ENCODE measurements at places on chromosomes 4 and X.

- DNase-seq: no peak
Measured at GRCh38 chr4:6902318-6903042, 7.1 kb upstream of the TBC1D14 start.

DNA sequence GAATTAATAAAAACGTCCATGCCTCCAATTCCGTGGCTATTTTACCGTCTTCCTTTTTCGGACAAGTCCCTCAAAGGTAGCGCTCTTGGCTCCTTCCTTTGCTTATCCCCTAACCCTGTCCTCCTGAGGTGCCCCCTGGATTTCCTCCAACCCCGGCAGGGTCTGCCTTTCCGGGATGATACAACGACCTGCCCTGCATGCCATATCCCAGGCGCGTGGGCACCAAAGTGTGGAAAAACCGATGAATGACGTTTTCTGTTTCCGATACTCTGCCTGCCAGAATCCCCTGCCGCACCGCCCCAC lies 706 bp upstream of the CSTF2 start:
- no peak for DNase-seq

- no peak for DNase-seq
Measured at GRCh38 chr4:75655562-75655961, 17.6 kb downstream of the G3BP2 start.

DNA sequence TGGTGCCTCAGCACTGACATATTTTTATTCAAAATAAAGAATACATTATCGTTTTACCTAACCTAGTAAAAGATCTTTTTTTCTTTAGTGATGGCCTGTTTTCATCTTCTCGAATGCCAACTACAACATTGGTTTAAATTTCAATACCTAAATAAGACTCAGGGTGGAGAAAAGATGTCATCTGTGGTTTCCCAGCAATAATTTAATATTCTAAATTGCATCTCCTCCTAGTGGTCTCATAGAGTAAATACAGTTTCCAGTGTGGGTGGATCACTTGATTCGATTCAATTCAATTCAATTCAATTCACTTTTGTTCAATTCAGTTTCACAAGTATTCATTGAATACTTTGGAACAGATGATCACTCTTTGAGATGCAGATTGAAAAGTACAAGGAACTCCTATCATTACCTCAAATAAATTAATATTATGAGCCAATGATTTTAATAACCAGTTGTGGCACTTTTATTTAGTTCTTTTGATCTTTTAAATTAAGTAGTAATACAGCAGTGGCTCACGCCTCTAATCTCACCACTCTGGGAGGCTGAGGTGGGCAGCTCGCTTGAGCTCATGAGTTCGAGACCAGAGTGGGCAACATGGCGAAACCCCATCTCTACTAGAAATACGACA lies 427.2 kb downstream of the FAT4 start:
- DNase-seq: peak; percentile 62

GRCh38 chr4:183989461-183989860 lies 84.4 kb downstream of the STOX2 start:
- no peak for DNase-seq
